ENCODE measurements at places on chromosomes 16 and 17. TPM values are rescaled to one million over a fixed set of nuclear protein-coding genes. Genes with fewer than 3 reads are reported as not detected.

GRCh38 chr16:88428616-88429386, 24.3 kb upstream of the ZFPM1 start:
- DNase-seq, result no peak

- no peak for DNase-seq
These were observed 207.3 kb downstream of the NTN1 start for GRCh38 chr17:9228408-9229159.

GRCh38 chr16:86884390-86884650, 306.0 kb downstream of the FOXL1 start:
- DNase-seq, result no peak

GRCh38 chr17:73695035-73695738, 50.9 kb upstream of the SDK2 start:
- DNase-seq, result no peak

- DNase-seq, result no peak
These were observed 16.8 kb upstream of the ATF7IP2 start for GRCh38 chr16:10368969-10369551.

DNA sequence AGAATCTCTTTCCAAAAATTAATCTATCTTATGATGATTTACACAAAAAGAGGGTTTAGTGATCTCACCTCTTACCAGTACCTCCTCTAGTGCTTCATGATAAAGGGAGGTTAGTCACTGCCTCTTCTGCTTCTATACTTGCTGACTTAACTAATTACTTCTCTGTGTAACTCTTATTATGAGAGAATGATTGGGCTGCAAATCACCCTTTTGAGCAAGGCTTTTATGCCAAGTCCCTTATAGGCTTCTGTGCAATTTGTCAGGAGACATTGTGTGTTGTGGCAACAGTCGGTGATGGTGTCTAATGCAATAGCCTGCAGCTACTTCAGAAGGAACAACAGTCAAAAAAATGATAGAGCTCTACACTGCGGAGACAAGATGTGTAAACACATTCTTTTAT, 1568.1 kb upstream of the GOT2 start:
- no peak for DNase-seq

- DNase-seq, result no peak
These were observed 15.9 kb downstream of the B9D1 start for GRCh38 chr17:19346351-19347255.

- DNase-seq, result no peak
These were observed 43.5 kb downstream of the EFCAB13 start for GRCh38 chr17:47367257-47367656.

- peak; percentile 53 for DNase-seq
These were observed 15.3 kb upstream of the NPTX1 start for GRCh38 chr17:80491478-80492342.

- no peak for DNase-seq
These were observed 16.9 kb upstream of the CDRT15L2 start for GRCh38 chr17:20562587-20562986.

- no peak for DNase-seq
These were observed 495.1 kb downstream of the CDH11 start for GRCh38 chr16:64626776-64627175.

DNA sequence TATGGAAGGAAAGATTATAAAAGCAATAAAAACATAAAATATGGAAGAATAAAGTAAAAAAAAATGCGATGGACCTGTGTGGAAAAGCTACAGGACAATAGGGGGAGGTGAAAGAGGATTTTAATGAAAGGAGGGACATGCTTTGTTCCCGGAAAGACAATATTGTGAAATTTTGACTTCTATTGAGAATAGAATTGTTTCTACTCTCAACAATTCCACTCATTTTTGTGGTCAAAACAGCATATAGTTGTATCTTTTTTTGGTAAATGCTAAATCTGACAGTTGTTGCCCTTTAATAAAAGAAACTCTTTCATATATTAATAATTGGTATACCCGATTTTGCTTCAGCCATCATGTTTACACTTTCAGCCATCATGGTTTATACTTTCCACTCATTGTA, 22.9 kb upstream of the APPBP2 start:
- DNase-seq, result no peak

DNA sequence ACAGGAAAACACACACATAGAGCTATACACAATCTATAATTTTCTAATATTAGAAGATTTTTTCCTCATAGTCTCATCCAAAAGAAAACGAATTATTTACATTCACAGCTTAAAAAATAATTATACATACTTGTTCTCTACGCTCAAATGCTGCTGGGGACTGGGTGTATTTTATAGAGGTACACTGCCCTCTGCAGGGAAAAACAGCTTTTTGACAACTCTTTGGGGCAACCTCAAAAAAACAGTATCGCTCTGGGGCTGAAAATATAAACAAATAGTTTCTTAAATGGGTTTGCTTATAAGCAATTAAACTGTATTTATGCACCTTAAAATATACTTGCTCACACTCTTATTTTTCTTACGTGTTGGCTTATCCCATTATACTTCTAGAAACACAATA, 261.8 kb upstream of the PSMD7 start:
- peak; percentile 32 for DNase-seq

- no peak for DNase-seq
These were observed 1480.2 kb upstream of the GOT2 start for GRCh38 chr16:60214311-60214710.

- DNase-seq, result no peak
These were observed 271.6 kb upstream of the TNRC6C start for GRCh38 chr17:77686903-77687302.

DNA sequence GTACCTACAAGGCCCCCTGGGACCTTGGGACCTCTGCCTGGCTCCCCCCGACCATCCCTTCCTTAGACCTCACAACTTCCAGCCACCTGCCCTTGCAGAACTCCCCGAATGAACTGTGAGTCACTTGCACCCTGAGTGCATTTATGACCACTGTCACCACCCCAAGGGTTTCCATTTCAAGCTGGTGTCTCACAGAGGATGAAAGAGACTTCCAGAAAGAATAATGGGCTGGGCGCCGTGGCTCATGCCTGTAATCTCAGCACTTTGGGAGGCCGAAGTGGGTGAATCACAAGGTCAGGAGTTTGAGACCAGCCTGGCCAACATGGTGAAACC, 124.5 kb upstream of the CIBAR2 start:
- no peak for DNase-seq

- no peak for DNase-seq
These were observed 16.5 kb downstream of the CNTNAP1 start for GRCh38 chr17:42698736-42699414.

GRCh38 chr16:27314161-27314723, 468 bp downstream of the IL4R start:
- peak; percentile 21 for DNase-seq

DNA sequence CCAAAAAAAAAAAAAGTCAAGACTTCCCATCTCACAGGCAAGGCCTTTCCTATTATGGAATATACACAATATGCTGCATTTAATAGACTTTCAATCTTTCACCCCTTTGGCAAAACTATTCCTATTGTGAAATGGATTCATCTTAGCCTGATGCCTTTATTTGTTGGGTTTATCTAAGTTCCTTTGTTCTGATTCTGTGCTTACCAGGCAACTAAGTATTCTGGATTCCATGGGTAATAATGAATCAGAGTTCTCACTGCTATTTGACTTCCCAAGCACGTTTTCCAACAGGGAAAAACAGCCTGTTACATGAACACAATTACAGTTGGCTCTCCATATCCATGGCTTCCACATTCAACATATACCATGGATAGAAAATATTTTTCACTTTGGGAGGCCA, 135.5 kb downstream of the MYO1D start:
- no peak for DNase-seq

DNA sequence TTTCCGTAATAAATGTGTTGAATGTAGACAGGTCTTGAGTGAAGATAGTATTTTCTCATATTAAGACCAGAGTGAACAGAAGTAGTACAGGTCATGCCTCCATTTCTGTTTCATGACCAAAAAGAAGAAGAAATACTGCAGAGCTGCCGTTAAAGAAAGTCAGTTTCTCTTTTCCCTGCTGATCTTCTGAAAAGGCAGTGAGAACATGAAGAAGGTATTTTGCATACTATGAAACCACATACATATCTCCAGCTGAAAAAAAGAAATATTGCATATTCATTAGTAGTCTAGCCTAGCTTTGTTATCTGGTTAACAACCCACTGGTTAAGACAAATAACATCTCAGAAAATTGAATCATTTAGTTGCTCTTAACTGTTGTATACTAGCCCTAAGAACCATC, 138.4 kb downstream of the PHKB start:
- DNase-seq, result no peak

ZG16B gene
- not detected for total RNA-seq

KRT9 gene
- not detected for total RNA-seq

TXNDC11 gene
- 18.5 TPM for total RNA-seq

SAMD14 gene
- total RNA-seq, result 28.7 TPM

All from neural crest cell (in vitro differentiated cells).